ENCODE measurements at places on chromosomes 1 and 21.

- no peak for DNase-seq
Measured at GRCh38 chr1:59494145-59494833, 197.4 kb downstream of the FGGY start.

DNA sequence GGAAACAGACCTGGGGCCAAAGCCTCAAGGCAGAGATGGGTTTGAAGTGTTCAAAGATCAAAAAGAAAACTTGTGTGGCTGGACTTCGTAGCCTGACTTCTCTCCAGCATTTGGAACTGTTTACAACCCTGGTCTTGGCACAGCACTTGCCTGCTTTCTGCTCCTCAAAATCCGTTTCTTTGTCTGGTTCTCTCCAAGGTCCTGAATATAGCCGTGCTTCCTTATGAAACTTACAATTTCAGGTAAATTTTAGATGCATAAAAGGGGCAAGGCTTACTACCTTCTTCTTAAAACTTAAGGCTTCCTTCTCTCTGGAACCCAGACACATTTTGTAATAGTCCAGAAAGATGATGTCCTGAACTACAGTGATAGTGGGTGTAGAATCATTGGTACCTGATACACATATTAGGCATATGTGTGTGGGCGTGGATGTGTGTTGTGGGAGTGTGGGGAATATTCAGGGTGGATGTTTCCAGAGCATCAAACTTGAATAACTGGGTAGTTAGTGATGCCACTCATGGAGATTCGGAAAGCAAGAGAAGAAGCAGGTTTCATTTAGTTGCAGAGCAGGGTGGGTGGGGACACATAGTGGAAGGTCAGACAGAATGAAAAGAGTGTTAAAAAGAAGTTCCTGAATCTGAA, 26.4 kb upstream of the FAM78B start:
- DNase-seq, result no peak

GRCh38 chr1:16967095-16967575, 13.3 kb downstream of the MFAP2 start:
- DNase-seq, result no peak

- DNase-seq, result no peak
Measured at GRCh38 chr1:83516369-83516768, 482.6 kb downstream of the TTLL7 start.

DNA sequence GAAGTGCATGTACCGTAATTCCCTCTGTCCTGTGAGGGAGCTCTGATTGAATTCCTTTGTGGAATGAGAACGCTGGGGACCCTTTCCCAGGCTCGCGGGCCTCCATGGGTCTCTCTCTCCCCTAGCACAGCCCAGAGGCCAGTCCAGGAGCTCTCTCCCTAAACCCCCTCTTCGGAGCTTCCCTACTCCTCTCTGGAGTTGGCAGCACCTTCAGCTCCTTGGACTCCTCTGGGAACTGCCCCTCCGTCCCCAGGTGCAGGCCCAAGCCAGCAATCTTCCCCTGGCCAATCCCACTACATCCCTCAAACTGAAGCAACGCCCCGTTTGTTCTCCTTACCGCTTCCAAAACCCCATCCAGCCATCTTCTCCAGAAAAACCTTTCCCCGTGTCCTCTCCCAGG, 10.5 kb upstream of the SYNC start:
- DNase-seq, result no peak

DNA sequence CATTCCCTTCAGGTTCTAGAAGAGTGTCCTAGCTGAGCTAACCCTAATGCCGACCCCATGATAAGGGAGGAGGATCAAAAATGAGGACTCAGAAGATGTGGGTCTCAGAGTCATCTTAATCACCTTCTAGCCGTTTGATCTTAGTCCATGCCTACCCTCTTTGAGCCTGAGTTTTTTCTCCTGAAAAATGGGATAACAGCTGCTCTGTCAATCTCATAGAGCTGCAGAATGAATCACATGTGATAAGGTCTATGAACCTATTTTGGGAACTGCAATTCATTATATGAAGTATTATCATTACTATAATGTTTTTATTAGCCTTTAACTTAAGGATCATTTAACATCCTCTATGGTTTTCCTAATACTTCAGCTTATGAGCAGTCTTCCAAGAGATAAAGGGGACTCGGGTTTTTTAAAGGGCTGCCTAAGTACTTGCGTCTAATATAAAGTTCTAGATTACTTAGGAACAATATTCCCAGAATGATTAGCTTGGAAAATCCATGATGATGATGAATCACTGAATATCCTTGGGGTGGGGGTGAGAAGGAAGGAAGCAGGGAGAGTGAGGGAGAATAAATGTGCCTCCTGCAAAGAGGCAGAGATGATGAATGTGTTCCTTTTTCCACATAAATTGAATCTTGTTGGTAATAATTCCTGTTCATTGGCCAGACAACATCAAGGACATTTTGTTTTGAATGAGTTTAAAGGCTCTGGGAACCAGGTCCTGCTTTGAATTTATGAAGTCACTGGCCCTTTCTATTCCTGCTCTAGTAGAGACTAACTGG, 66.8 kb downstream of the COLGALT2 start:
- no peak for DNase-seq

DNA sequence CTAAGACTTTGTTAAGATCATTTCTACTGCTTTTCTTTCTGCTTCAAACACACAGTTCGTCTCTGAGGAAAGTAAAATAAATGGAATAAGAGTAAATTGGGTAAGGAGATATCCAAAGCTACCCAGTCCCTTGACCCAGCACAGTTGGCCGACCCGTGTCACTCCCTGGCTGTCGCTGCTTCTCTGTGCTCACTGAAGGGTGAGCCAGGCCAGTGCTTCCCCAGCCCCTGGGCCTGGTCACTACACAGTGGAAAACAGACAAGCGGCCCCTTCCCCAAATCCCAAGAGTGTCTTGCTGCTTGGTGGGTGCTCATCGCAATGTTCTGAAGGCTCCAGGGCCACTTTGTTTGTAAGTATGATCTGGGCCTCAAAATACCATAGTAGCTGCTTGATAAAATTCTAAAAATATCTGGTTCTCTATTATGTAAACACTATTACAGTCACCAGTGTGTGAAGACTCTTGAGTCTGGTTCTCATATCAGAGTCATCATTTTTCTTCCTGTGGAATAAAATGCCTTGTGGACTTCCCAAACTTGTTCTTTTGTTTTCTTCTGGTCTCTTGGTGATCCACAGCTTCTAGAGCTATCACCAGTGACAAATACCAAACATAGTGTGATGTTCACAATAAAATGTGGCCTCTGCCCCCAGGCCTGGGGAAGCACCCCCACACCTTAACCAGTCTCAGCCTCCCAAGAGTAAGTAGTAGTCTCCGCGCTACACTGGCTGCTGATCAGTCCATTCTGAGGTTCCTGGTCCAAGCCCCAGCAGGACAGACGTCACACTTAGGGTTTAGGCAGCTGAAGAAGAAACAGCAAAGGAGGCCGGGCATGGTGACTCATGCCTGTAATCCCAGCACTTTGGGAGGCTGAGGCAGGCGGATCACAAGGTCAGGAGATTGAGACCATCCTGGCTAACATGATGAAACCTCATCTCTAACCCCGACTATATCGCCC, 106.2 kb downstream of the DHRS3 start:
- no peak for DNase-seq

DNA sequence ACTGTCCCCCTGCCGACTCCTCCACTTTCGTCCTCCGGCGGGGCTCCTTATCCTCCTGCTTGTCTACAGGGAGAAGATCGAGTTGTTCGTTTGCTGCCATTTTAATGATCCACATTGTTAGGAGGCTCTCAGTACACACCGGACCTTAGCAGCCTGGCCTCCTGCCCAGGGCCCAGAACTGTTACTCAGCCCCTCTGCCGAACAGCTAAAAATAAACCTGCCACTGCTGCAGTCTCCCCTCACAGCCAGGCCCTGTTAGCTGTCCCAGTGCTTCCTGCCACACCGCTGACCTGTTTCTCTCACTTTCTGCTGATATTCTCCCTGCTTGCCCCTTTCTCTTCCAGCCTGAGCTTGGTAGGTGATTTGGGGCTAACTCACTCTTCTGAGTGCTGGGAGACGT, 8.3 kb downstream of the MAPKAPK2 start:
- no peak for DNase-seq

- DNase-seq, result no peak
Measured at GRCh38 chr21:37695111-37695510, 221.1 kb downstream of the KCNJ6 start.

DNA sequence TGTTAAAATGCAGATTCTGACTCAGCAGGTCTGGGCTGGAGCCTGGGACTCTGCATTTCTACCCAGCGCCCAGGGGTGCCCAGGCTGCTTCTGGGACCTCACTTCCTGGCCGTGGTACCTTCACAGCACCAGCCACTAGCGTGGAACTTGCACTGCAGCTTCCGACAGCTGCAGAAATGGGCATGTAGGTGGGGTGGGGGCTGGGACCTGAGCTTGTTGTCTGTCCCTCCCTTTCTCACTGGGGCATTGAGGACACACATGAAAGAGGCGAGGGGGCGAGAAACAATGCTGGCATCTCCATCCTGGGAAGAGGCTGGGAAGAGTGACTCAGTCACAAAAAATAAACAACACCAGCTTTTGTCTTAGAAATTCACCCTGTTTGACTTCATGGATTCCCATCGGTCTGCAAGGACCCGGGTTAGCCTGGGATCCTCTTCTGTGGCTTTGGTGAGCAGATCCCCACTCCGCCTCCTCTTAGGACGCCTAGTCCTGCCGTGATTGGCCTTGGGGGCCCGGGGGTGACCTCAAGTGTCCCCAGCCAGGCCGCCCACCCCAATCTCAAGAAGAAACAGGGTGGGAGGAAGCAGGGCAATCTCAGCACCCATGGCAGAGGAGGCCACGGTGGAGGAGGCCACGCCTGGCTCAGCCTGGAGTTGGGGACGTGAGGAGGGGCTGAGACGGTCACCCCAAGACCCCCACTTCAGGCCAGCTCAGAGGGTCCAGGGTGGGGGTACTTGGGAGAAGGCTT, 29.9 kb upstream of the POFUT2 start:
- no peak for DNase-seq

DNA sequence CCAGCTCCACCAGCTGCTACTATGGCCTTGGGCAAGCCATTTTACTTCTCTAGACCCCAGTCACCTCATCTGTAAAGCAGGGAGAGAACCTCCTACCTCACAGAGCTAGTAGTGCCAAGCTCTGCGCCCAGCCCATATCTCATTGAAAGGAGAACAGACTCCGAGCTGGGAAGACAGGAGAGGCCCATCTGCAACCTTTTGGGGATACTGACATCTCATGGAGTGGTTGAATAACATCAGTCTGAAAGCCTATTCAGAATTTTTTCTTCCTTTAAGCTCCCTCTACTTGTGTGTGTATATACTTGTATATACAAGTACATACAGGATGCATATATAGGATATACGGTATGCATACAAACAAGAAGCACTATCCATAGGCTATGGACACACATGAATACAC, 279.5 kb upstream of the POU3F1 start:
- DNase-seq, result no peak
